ENCODE measurements at places on chromosomes 16 and 17.

- DNase-seq = no peak
These were observed 21.3 kb upstream of the CRYBA1 start for GRCh38 chr17:29225396-29225795.

GRCh38 chr17:65088621-65089360 is 32.3 kb upstream of the GNA13 start:
- DNase-seq = no peak

GRCh38 chr17:38926293-38927070 is 1.1 kb downstream of the LASP1NB start:
- peak; percentile 33 for DNase-seq

DNA sequence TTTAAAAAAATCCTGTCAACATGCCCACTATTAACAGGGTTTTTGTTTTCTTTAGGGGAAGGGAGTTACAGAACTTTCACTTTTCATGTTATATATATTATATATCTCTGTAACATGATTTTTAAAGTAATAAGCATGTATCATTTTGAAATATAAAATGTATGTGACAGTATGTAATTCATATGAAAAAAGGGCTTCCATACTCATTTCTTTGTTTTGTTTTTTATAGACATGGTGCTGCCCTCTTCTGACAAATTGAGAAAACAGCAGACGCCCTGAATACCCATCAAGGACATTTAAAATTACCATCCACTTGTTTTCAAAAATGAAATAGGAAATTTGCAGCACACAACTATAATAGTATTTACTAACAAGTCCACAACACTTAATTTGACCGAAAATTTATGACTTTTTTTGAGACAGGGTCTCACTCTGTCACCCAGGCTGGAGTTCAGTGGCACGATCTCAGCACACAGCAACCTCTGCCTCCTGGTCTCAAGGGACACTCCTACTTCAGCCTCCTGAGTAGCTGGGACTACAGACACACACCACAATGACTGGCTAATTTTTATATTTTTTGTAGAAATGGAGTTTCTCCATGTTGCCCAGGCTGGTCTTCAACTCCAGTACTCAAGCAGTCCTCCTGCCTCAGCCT is 30.4 kb downstream of the CFDP1 start:
- DNase-seq = no peak

- DNase-seq = no peak
These were observed 7.7 kb downstream of the CEP295NL start for GRCh38 chr17:78895322-78895721.

DNA sequence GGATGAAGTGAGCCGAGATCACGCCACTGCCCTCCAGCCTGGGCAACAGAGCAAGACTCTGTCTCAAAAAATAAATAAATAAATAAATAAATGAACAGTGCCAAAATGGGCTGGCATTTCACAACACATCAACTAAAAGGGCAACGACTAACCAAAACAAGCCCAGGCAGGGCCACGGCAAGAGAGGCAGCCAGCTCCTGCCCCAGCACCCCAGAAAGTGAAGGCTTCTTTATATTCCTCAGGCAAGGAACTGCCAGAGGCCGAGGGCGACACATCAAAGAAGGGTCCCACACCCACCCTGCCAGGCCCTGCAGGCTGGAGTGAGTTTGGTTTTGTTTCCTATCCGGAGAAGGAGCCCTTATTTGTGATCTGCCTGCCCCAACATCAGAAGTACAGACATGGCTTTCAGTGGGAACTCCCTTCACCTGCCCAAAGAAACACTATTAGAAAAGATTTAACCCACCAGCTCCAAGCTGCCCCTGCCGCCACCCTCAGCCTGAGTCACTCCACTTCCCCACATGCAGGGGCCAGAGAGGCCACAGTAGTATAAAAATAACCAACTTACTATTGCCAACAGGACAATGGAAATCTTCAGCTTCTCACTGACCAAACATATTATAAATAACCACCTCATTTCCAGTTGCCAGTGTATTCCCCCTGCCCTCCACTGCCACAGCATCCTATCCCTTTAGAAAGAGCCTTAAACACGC is 8.0 kb downstream of the FBXO31 start:
- peak; percentile 25 for DNase-seq

- no peak for DNase-seq
These were observed 25.0 kb upstream of the C16orf78 start for GRCh38 chr16:49348408-49349176.

GRCh38 chr16:28196387-28196987 is 15.3 kb downstream of the XPO6 start:
- DNase-seq = no peak

DNA sequence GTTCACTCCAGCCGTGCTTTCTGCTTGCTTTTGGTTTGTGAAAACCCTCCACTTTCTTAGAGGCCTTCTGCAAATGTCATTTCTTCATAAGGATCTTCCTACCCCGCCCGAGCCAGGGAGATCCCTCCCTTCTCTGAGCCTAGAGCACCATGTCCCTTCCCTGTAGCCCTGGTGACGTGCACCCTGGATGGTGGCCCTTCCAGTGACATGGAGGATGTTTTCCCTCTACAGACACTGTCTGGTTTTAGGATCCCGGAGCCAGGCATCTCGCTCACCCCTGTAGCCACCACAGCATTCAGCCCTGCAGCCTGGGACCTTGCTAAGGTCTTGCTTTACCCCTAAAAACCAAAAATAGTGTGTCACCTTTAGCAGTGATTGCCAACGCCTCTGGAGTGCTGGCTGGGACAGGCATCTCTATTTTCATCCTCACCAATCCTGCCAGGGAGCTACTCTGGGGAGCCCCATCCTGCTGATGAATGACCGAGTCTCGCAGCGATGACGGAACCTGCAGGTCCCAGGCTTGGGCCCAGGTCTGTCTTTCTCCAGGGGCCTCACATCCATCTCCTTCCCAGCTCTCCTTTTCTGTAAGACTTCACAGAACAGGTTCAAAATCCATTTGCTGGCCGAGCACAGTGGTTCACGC is 394.1 kb upstream of the TNRC6C start:
- peak; percentile 34 for DNase-seq

- no peak for DNase-seq
These were observed 195.0 kb upstream of the CPHXL start for GRCh38 chr16:75921281-75921680.

- peak; percentile 72 for DNase-seq
These were observed 59.7 kb downstream of the IL21R start for GRCh38 chr16:27461483-27462171.

DNA sequence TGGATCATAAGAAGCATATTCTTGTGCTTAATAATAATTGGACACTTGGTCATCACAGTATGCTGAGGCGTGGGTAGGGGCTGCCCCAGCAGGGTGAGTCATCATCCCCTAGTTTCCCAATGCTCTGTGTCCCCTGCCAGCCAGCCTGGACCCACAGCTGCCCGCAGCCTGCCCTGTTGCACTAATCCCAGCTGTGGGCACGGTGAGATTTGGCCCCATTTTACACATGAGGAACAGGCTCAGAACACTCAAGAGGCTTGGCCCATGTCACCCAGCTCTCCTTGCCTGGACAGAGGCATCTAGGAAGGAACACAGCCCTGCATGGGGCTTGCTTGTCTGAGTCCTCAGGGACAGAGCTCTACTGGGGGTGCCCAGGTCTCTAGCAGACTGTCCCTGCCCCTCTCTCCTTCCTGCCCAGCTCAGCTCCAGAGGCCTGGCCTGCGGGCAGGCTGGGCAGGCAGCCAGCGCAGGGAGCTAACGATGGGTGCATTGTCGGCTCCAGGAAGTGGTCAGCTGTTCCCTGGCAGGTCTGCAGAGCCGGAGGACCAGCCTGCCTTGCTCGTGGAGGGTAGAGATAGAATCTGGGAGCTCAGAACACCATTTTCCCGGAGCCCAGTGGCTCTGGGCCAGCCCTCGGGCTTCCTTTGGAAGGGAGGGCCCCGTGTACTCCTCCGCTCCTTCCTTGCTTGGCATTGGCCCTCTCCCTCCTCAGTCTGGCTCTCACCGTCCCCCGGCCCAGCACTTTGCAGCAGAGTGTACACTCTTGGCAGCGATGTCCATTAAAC is 189.4 kb downstream of the RAB11FIP4 start:
- peak; percentile 83 for DNase-seq

GRCh38 chr16:4136229-4136813 is 20.1 kb upstream of the ADCY9 start:
- DNase-seq = no peak

DNA sequence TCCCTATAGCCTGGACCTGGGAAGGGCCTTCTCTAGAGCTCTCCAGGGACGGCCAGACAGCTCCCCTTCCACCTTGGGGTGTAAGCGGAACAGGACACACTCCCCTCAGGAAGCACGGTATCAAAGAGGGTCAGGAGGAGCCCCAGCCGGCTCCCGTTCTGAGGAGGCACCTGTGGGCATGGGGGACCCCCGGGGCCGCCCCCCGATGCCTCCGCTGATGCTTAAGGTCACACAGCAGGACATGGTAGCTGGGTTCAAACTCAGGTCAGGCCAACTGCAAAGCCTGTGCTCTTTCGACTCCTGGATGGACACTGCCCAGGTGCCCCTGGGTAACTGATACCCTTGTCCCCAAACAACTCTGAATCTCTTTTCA is 49.8 kb downstream of the CMIP start:
- no peak for DNase-seq

DNA sequence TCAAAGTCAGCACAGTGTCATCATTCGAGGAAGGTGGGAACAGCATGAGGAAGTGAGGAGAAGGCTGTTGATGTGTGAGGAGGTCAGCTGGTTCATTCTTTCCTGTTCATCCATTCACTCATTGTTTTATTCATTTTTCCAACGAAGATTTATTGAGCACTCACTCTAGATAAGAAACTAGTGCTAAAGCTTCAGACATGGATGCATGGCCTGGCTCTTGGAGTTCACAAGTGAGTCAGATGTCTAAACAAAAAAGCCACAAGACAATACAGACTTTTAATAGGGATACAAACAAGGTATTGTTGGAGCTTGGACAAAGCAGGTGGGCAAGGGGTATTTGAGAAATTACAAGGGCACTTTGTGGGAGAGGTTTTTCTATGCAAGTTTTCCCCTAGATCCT is 31.3 kb upstream of the MPHOSPH6 start:
- no peak for DNase-seq

- DNase-seq = no peak
These were observed 27.2 kb downstream of the ZNF423 start for GRCh38 chr16:49828533-49829267.

DNA sequence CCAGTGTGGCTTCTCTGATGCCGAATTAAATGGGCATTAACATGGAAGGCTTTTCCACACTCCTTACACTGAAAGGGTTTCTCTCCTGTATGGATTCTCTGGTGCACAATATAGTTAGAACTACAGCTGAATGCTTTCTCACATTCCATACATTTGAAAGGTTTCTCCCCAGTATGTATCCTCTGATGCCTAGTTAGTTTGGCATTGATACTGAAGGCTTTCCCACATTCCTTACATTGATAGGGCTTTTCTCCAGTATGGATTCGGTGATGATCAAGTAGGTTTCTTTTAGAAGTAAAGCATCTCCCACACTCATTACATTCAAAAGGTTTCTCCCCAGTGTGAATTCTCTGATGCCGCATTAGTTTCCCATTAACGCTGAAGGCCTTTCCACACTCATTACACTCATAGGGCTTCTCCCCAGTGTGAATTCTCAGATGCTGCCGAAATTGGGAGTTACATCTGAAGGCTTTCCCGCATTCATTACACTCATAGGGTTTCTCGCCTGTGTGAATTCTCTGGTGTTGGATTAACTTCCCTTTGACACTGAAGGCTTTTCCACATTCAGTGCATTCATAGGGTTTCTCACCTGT is 6.5 kb upstream of the TLE7 start:
- no peak for DNase-seq

DNA sequence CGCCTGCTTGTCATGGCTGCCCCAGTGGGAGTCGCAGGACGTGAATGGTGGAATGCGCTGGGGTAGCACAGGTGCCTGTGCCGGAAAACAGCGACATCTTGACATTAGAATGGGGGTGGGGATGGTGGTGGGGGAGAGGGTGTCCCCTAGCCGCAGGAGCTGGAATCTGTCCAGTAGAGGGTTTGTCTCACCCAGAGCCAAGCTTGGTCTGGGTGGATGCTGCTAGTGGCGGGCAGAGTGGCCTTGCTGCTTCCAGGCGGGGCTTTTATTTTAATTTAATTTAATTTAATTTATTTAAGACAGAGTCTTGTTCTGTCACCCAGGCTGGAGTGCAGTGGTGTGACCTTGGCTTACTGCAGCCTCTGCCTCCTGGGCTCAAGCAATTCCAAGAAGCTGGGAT is 7.7 kb downstream of the BAIAP2 start:
- no peak for DNase-seq

DNA sequence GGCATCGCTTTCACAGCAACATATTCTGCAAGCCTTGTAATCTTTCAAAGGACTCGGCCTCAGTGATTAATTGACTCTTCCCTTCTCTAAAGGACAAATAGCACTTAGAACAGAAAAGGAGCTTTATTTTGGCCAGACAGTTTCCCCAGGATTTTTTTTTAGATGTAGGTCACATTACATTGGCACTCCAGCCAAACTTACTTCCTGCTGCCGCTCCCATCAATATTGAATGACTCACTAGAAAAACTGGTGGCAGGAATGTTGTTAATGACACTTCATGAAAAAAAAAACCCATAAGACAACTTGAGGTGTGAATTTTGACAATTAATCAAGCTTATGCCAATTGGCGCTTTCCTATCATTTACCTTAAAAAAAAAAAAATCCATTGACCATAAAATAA is 432.6 kb downstream of the TOX3 start:
- no peak for DNase-seq

- no peak for DNase-seq
These were observed 294.4 kb downstream of the SOX9 start for GRCh38 chr17:72414967-72415853.

GRCh38 chr17:37494971-37495370 is 5.3 kb downstream of the DUSP14 start:
- DNase-seq = no peak

GRCh38 chr17:60695960-60696359 is 18.3 kb downstream of the BCAS3 start:
- no peak for DNase-seq

GRCh38 chr17:40932608-40933007 is 4.8 kb downstream of the KRT23 start:
- DNase-seq = no peak

GRCh38 chr16:76035689-76036088 is 241.5 kb upstream of the CNTNAP4 start:
- DNase-seq = no peak

DNA sequence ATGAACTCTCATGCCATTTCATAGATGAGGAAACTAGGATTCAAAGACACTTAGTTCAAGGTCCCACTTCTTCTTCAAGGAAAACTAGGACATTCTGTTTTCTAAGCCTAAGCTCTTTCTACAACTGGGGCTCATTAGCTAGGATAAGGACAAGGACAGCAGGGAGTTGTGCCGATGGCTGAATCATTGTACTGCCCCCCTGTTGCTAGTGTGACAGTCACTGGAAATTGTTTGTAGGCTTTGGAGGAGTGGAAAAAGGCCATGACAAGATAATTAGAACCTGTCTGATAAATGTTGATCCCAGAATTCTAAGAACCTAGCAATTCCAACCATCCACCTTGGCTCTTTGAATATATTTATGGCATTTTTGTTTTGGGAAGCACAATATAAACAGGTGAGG is 445.7 kb downstream of the CDH8 start:
- no peak for DNase-seq

- peak; percentile 95 for DNase-seq
These were observed 717 bp downstream of the CYBA start for GRCh38 chr16:88649924-88650748.

GRCh38 chr17:56679115-56679776 is 85.7 kb downstream of the NOG start:
- no peak for DNase-seq
